ENCODE measurements at places on chromosomes 2 and 18.

- DNase-seq = no peak
Observed at GRCh38 chr2:71532327-71532726, 79.0 kb downstream of the DYSF start.

DNA sequence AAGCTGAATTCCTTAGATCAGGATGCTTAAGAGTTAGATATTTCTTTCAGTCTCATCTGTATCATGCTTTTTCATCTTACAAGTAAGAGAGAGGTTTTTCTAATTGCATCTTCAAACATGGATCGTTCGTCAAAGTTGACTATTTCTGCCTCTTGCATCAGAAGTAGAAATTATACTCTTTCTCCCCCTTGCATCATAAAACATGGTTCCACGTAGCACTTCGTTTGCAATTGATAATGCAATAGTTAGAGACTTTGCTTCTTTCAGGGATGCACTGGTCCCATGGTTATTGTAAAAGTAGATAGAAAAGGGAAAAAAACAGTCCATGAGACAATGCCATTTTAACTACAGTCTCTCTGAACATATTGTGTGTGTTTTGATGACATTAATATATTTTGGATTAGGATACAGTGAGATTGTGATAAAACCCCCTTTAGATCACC is 75.1 kb upstream of the PARD3B start:
- DNase-seq = no peak

- DNase-seq = no peak
Observed at GRCh38 chr2:147464737-147465357, 380.0 kb upstream of the ACVR2A start.

DNA sequence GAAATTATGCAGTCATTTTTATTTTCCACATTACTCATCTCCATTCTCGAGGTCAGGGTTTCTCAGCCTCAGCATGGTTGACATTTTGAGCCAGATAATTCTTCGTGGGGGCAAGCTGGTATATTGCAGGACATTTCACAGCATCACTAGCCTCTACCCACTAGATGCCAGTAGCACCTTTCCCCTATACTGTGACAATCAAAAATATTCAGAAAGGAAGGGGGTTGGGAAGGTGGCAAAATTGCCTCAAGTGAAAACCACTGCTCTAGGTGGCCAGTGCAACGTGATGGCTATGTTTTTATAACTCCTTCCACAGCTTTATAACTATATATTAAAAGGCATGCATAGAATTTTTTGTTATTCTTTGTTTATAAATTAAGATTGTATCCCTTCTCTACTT is 294.5 kb downstream of the CNTNAP5 start:
- DNase-seq = no peak

DNA sequence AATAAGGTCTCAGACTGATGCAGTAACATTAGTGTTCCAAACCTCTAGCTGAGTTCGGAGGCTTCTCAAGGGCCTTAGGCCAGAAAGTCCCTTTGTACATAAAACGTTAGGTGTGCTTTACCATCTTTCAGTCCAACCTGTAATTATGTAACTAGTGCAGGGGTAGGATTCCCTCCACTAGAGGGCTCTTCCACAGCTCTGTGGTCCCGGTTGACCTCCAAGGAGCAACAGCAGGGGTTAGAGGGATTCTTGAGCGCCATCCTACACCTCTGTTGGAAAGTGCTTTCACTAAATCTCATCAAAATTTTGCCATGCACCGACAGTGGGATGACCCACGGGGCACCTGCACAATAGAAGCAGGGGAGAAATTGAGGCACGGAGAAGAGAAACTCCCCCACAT is 155.8 kb upstream of the LRP1B start:
- DNase-seq = peak; percentile 10

DNA sequence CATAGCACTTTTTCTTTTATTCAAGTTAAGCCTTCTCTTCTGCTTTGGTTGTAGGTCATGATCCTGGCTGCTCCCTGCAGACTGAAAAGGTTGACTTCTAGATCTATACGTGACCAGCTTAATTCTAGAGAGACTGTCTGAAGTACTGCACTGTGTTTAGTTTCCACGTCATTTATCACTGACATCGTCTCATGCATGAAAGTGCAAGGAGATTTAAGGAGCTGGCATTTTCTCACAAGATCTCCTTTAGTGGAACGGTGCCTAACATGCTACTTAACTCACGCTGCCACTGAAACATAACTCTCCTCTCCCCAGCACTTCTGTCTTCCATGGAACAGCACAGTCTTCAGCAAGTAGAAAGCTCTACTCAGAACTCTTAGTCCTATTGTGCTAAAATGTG is 583.0 kb upstream of the KLHL29 start:
- DNase-seq = no peak

DNA sequence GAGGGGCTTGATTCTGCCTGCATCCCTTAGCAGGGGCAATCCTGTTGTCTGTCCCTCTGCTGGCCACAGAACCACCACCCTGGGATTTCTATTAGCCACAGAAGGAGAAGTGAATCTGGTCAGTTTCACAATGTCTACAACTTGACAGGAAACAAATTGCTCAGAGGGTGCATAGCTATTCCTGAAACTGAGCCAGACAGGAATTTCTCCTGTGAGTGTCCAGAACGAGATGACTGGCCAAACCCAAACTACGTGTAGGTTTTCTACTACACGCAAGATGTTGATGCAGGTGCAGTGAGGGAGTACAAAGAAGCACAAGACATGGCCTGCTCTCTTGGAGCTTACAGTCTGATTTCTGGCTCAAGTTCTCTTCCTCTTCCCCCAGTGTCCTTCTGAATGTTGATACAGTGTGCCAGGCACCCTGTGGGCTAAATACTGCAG is 201.9 kb downstream of the CLIP4 start:
- no peak for DNase-seq

DNA sequence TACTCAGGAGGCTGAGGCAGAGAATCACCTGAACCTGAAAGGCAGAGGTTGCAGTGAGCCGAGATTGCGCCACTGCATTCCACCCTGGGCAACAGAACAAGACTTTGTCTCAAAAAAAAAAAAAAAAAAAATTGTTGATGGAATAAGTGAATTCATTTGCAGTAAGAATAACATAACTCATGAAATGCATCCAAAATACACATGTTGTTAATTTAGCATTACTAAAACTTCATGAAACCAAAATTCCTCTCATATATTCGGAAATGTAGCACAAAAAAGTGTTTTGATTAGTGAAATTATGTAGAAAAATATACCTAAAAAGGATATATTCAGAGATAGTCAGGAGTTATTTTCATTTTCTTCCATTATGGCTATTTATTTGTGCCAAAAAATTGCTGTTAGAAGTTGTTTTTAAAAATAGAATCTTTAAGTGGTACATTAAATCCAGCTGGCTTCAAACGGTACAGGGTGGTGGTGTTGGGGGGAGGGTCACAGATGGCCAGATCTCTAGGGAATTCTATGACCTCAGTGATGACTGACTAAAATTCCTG is 78.2 kb upstream of the UGP2 start:
- no peak for DNase-seq

GRCh38 chr2:8500124-8501054 is 181.5 kb upstream of the ID2 start:
- DNase-seq = peak; percentile 54

DNA sequence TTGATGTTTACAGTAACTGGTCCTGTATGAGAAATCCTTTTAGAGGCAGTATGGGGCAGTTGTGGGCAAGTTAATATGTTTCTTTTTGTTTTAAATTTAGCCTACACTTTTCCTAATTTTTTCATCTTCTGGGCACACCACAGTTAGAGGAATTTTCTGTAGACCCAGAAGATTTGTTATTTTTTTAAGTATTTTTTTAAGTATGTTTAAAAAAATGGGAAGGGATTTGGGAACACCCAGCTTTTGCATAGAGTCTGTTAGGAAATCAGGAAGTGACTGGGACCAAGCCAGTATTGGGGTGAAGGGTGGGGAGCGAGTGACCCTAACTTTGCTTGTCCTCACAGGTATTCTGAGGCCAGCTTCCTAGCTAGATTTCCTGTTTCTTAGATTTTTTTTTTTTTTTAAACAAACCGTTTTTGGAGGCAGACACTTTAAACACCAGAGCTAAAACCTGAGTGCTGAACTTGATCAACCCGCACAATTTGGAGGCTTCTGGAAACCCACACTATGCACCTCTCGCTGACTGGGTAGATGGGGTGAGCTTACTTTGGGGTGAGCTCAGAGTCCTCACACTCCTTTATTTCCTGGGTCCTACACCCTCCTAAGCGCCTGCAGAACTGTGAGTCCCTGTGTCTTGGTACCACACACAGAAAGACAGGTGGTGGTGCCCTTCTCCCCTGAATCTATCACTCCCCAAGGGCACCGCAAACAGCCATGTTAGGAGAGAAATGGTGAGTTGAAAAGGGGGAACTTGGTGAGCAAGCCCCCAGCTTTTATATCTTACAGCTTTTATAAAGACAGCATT is 5.2 kb downstream of the GATA6 start:
- DNase-seq = no peak

DNA sequence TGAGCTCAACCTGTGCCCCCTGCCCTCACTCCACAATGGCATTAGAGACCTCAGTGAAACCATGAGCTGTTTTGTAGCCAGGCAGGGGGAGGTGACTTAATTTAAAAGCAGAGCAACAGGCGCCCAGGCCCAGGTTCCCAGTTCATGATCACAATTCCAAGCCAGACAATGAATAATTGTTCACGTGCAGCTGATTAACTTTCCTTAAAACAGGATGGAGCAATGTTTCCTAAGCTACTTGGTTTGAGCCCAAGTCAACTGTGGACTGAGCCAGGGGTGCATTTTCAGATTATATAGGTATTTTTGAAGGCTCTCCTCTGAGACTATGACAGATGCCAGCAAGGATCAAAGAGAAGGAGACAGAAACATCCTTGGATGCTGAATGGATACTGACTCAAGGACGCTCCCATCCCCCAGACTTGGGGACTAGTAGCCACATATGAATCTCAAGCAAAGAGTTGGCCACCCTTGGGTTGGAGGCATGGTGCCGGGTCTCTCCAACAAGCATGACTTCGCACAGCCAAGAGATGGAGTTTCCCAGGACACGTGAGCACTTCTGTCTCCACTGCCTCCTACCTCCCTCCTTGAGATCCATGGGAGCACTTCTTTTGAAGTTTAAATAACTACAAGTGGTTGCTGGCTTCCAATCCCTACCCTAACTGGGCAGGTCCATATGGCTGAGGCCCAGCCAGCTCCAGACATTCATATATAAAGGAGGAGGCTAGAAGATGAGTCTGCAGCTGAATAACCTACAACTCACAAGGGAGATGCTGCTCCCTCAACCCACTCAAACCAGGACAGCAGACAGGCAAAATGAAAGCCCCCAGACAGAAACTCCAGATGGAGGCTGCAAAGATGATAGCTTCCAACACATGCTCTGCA is 12.7 kb downstream of the SMAD7 start:
- DNase-seq = no peak

DNA sequence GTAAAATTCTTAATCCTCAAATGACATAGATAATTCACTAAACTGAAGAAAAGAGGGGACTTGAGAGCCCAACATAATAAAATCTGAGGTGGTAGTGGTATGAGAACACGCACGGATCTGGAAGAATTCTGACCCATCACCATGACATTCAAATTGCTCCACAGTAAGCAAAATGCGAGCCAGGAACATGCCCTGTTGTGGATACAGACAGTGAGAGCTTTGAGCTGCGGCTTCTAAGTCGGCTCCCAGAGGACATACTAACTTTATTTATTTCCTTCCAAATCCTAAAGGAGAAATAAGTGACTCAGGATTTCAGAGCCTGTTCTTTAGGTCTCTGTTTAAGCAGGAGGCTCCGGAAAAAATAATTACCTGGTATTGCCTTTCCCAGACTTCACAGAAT is 143.4 kb upstream of the SMAD7 start:
- DNase-seq = no peak

DNA sequence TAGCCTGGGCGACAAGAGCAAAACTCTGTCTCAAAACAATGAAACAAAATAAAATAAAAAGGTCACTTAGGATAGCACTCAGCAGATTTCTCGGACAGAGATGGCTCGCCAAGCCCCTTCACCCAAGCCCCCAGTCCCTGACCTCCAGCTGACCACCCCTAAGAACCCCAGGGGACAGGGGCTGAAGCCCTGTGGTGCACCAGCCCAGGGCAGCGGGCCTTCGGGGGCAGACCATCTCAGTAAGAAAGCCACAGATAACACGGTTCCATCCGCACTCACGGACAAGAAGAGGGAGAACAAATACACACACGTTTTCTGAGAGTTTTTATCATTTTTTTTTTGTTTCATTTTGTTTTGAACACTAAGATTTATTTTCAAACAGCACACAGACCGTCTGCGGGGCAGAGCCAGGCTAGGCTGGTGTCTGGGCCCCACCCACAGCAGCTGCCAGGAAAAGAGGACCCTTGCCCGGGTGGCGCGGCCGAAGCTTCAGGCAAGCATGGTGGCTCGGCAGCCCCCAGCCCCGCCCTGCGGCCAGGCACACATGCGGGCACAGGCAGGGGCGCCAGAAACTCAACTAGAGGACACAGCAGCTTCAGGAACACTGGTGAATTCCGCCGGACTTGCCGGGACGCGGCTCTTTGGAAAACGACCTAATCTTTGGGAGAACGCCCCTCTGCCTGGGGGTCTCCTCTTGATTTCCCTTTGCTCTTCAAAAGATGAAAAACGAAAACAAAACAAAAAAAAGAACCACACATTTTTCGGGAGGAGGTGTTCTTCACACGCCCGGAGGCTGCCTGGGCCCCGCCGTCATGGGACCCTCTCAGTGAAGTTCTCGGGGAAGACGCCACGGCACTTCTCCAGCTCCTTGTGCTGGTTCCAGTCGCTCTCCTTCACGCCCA is 59.0 kb downstream of the BIN1 start:
- no peak for DNase-seq

GRCh38 chr2:165448406-165448805 is 21.1 kb upstream of the CSRNP3 start:
- DNase-seq = no peak

DNA sequence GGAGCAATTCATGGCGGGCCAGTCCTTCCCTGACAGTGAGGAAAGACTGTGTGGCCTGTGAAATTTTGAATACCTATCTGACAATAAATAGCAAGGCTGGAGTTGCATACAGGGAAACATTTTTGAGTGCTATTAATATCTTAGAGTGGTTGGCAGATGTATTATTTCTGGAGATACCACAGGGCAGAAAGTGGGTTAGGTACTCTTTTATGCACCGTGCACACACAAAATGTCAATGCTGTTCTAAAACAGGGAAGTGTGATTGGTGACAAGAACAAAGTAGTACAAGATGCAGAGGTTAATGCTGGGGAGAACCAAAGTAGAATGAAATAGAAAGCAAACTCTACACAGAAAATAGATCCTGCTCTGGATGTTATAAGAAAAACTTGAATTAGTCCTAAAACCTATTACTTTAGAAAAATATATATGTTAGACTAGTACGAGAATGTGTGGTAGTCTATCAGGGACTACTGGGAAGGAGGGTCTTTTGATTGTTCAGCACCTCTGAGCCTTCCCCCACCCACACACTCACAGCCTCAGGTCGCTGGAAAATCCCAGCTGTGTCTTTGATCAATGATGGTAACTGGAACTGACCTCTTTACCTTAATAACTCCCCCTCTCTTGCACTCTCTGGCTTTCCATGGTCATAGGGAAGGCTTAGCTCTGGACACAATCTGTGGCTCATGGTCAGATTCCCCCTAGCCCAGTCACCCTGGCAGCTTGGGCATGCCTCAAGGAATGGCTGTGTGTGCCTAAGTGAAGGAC is 58.2 kb downstream of the SERPINB8 start:
- DNase-seq = no peak

GRCh38 chr2:143151111-143151752 is 22.0 kb downstream of the ARHGAP15 start:
- no peak for DNase-seq

- DNase-seq = no peak
Observed at GRCh38 chr2:189601043-189601442, 20.5 kb upstream of the SLC40A1 start.

GRCh38 chr18:73201940-73202339 is 334.2 kb upstream of the NETO1 start:
- no peak for DNase-seq

Data from NCI-H146 (cell line).